ENCODE measurements at places on chromosomes 5 and 9.

GRCh38 chr5:75235711-75236110 is 967 bp downstream of the ANKRD31 start:
- DNase-seq, result no peak

DNA sequence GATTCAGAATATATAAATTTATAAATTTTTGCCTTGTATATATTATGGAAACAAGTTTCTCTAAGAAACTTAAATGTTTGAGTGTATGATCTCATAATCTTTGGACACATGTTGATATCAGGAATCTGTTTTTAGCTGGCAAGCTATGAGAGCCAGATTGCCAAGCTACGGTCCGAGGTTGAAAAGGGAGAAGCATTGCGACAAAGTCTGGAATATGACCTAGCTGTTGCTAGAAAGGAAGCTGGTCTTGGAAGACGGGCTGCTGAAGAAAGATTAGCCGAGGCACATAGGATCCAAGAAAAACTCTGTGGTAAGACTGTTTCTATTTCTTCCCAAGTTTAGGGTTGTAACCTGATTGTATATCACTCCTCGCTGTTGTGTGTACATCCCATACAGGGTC is 25.9 kb downstream of the CCDC171 start:
- DNase-seq, result peak; percentile 17

GRCh38 chr9:120032639-120033038 is 547.3 kb downstream of the CDK5RAP2 start:
- DNase-seq, result no peak

DNA sequence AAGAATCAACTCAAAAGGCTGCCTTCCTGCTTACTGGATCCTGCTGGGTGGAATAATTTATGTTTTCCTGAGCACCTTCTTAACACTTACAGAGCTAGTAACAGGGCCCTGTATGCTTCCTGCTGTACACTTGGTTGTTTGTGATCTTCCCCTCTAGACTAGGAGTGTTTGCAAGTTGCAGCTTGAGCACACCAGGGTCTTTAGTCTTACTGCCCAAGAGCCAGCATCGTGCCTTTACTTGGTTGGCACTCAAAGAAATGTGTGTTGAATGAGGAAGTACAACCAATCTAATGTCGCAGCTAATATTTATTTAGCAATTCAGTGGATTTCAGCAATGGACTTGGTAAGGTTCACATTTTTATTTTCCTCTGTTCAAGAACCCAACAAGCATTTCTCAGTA is 57.5 kb upstream of the HAND1 start:
- DNase-seq, result no peak

- DNase-seq, result no peak
Measured at GRCh38 chr5:76820526-76820890, 1.7 kb downstream of the F2RL1 start.

- no peak for DNase-seq
Measured at GRCh38 chr5:156182174-156182967, 144.6 kb upstream of the SGCD start.

DNA sequence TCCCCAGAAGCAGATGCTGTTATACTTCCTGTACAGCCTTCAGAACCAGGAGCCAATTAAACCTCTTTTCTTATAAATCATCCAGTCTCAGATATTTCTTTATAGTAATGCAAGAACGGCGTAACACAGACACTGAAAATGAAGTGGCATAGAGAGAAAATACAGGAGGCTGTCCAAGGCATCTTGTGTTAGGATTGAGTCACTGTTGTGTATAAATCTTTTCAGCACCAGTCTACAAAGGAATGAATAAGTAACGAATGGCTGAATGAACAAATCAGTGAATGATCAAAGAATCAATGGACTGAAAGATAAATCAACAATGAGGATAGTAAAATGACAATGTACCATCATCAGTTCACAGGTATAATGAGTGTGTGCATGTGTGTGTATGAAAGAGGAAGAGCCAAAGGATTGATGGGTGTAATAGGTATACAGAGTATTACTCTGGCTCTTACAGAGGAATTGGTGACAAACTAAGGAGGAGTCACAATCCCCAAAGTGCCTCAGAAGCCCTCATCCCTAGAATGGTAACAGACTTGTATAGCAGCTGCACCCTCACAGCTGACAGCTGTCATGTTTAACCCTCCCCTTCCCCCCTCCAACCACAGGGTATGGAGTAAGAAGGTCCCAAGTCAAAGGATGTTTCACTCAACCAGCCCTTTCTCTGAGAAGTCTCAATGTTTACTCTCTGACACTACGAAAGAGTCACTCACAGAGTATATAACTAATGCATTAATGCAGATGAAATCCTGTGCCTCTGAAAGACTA is 29.8 kb upstream of the MIER3 start:
- DNase-seq, result no peak

DNA sequence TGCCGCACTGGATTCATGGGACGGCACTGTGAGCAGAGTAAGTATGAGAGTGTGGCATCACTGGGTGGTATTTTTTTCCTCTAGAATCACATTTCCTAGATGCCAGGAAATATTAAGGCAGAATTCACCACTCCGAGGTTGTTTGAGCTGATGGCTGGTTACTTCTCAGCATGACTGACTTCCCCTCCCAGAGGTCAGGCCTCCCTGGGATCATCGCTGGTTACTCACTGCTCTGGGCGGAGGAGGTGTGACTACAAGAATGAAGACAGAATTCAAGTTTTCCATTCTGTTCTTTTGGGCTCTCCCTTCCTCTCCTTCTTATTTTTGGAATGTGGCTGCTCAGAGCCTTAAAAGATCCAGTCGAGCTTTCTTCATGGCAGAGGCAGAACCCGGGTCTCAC is 76.6 kb upstream of the PRRC1 start:
- no peak for DNase-seq

- DNase-seq, result no peak
Measured at GRCh38 chr9:37444890-37445289, 20.4 kb downstream of the ZBTB5 start.

DNA sequence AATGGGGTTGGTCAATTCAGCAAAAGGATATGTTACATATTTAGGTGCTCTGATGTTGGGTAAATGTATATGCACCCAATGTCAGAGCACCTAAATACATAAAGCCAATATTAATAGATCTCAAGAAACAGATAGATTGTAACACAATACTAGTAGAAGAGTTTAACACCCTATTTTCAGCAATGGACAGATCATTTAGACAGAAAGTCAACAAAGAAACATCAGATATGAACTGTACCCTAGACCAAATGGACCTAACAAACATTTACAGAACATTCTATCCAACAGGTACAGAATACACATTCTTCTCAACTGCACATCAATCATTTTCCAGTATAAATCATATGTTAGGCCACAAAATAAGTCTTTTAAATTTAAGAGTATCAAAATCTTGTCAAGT is 35.2 kb downstream of the FANCC start:
- no peak for DNase-seq

DNA sequence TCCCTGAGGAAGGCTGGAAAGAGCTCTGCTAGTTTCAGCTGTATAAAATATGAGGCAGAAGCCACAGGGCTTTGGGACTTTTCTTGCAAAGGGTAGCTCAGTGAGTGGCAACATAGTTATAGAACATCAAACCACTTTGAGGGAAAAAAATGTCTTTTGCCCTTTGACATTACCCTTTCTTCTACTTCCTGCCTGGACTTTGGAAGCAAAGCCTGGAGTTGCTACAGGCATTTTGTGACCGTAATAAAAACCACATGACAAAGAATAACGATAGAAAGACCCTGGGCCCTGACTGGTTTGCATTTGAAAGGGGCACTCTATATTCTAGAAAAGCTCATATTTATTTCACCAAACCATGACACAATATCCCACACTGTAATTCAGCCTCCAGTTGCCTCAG is 440.9 kb downstream of the DIRAS2 start:
- no peak for DNase-seq

- DNase-seq, result no peak
Measured at GRCh38 chr5:124648902-124649467, 97.5 kb downstream of the ZNF608 start.

DNA sequence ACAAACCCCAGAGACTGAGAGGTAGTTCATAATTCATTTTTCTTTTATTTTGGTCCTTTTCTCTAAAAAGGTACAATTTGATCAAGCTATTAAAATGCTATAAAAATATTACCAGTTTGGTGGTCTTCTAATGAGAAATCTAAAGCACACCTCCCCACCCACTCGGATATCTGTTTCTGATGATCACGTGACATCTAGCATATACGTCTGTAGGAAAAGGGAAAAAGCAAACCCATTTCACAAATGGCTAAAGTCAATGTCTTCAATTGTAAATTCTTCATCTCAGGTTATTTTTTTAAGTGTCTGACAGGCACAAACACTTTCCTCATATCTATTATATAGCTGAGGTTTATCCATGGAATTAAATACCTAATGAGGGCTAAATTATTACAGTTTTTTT is 18.9 kb downstream of the ZNF354A start:
- no peak for DNase-seq

DNA sequence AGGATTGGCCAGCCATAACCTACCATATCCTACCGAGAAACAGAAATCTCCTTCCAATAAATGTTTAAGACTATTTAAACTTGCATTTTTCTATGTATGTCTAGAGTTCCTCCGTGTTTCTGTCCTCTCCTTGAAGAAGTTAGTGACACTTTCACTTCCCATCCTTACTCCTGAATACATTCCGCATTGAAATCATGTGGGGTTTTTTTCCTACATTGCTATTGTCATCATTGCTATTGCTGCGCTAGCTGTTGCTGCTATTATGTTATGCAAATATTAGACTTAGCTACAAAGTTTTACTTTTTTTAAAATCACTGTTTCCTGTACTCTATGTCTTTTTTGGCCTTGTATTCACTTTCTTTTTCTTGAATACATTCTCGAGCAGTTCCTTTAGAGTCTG is 83.3 kb upstream of the NEK6 start:
- DNase-seq, result no peak

GRCh38 chr9:12658531-12659209 is 34.5 kb upstream of the TYRP1 start:
- no peak for DNase-seq

DNA sequence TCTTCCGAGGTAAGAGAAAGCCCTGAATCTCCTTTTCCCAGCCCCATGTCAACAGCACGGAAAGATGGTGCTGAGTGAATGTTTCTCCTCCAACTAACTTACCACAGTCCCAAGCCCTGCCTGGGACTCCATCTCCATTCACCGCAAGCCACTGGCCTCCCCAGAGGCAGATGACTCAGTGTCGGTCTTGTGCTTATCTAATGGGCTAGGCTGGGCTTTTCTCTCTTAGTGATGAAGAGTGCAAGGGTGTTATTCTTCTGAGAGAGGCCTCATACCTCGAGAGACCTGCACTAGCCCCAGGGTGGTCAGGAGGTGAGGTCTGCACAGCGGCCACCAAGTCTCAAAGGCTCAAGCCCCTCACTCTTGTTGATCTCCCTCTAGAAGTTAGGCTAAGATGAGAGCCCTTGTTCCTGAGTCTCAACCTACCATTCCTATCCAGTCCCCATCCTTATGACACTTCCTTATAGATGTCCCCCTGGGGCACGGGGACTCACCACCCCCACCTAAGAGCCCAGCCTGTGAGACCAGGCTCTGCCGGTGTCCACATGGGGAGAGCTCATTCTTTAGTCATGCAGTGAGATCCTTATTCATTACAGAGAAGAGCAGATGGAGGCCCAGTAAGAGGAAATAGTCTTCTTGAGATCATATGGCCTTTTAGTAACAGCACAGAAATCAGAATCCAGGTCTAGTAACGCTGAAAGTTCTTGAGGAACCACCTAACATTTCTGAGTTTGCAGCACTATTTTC is 127.0 kb downstream of the SAXO1 start:
- DNase-seq, result no peak

DNA sequence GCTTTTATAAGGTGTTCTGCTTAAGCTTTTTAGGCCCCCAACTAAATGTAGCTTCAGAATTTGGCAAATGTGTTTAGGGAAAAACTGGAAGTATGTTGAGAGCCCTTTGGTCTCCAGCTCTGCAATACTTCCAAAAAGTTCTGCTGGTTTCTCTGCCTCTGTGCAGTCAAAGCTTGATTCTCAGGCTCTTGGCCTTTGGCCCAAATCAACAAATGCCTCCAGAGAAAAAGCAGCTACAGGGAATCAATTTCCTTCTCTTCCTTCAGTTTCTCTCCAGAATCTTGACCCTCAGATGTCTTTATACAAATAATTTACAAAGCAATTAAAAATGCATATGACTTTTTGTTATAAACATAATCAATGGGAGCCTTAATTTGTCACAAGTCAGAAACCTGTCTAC is 235.7 kb downstream of the COMMD10 start:
- no peak for DNase-seq

DNA sequence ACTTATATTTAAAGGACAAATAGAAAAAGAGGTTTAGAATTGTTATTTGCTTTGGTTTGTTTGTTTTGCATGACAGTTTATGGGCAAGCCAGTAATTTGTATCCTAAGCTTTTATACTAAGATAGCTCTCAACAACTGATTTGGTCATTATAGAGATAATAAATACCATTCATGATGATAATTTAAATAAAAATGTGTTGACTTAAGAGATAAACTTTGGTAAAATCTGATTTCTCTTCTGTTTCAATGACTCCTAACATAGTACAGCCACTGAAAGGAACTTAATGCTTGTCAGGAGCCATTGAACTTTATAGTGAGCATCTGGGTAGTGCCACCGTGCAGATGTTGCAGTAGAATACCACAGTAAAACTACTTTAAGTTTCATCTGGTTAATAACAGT is 160.7 kb upstream of the ACOT12 start:
- DNase-seq, result no peak

GRCh38 chr9:104858271-104858670 is 69.7 kb downstream of the ABCA1 start:
- DNase-seq, result no peak

DNA sequence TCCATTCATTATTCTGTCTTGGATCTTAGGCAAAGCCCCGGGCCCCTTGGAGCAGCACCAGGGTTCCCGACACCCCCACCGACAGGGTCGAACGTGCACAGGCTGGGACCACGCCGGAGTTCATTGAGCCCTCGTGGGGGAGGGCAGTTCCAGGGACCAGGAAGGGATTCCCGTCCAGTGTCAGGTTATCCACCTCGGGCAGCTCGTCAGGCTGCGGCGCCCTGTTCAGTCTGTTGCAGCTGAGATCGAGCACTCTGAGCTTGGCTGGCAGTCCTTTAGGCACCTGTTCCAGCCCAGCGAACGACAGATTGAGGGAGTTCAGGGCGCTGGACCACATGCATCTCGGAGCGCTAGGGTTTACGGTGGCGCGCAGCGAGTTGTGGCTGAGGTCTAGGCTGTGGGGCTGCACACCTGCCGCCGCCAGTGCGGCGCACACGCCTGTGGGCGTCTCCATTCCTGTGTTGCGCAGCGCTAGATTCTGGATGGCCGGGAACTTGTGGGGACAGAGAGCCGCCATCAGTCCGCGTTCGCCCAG is 1.1 kb downstream of the CD14 start:
- DNase-seq, result peak; percentile 24

All from right hindlimb (tissue), 1 donor.